ENCODE measurements at places on chromosomes 4 and X.
A peak's percentile ranks its signal among the peaks of the same experiment; 100 is the strongest.

- DNase-seq = no peak
Observed at GRCh38 chrX:30887721-30888120, 1.3 kb downstream of the TAB3 start.

DNA sequence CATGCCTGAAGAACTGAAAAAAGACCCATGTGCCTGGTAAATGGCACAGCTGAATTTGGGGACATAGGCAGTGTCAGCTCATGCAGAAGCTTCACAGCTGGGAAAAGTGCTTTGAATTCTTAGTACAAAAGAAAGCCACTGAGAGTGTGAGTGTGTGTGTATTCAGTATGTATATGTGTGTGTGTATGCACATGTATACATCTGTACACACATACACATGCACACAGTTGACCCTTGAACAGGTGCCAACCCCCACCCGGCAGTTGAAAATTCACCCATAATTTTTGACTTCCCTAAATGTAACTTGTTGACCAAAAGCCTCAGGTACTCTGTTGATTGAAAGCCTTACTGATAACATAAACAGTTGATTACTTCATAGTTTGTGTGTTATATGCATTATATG, 49.5 kb upstream of the ENPP6 start:
- no peak for DNase-seq

- no peak for DNase-seq
Observed at GRCh38 chr4:61198686-61199085, 1.4 kb upstream of the ADGRL3 start.

- no peak for DNase-seq
Observed at GRCh38 chr4:2944586-2945526, 18.4 kb downstream of the NOP14 start.

DNA sequence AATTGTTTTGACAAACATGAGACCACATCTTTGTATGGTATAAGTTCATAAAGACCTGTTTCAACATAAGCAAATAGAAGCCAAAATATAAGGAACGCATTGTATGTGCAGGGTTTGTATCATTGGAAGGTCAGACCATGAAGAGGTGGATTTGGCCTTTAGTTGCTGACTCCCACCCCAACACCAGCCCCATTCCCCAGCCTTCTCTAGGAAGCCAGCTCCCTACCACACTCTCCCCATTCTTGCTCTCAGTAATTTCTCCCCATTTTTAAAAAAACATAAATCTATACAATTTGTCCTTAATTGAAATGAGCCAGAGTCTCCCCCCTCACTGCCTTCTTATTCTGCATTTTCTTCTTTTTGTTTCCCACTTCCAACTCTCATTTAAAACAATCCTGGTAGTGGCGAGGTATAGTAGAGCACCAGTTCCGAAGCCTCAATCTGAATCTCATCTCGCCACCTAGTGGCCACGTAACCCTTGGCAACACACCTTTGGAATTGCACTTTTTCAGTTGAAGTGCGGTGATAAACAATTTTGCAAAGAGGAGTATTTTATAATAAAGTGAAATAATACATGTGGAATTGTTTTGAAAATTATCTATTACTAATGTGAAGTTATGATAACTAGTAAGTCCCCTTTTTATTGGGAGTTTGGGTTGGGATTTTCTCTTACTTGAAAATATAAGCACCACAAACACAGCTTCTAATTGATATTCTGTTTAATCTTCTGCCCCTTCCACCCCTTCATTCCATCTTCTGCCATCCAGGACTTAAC, 126.6 kb downstream of the ASB9 start:
- DNase-seq = peak; percentile 26

DNA sequence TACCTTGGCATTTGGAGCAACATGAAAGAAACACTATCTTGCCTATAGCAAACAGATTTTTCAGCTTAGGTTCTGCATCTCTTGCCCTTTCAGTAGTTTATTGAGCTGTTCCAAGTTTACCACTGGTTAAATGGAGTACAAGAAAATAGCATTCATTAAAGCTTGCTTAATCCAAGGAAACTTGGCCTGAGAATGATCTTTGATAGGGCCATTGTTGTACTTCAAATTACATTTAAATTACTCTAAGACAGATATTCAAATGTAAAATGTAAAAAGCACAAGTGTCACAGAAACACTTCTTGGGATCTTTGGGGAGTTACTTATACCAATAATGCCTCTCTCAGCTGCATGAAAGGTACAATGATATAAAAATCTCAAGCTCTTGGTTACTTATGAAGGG, 609.0 kb upstream of the HTR2C start:
- no peak for DNase-seq

DNA sequence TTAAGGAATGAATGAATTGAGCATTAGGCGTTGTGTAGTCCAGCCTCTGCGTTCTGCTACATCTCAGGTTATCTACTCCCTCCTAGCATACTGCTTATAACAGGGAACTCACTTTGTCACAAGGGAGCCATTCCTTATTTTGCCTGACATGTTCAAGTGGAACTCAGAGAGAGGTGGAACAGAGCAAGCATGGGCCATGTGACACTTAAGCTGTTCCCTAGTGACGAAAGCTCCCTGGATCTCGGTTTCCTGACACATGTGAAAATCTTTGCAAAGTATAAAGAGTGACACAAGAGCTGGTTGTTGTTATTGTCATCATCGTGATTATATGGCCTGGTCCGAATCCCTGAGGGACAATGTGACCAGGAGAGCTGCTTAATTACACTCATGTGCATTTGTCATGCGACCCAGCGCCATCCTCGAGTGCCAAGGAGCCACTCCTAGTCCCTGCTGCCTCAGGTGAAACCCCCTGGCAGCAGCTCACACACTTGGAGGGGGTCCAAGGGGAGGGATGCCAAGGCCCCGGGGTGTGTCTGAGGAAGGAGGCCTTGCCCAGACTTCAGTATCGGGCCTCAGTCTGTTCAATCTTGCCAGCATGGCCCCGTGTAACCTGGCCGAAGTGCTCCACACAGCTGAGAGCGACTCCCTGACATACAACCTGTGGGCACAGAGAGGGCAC, 98.5 kb upstream of the MAP3K15 start:
- DNase-seq = no peak

- no peak for DNase-seq
Observed at GRCh38 chrX:131405497-131405896, 116.4 kb upstream of the IGSF1 start.

DNA sequence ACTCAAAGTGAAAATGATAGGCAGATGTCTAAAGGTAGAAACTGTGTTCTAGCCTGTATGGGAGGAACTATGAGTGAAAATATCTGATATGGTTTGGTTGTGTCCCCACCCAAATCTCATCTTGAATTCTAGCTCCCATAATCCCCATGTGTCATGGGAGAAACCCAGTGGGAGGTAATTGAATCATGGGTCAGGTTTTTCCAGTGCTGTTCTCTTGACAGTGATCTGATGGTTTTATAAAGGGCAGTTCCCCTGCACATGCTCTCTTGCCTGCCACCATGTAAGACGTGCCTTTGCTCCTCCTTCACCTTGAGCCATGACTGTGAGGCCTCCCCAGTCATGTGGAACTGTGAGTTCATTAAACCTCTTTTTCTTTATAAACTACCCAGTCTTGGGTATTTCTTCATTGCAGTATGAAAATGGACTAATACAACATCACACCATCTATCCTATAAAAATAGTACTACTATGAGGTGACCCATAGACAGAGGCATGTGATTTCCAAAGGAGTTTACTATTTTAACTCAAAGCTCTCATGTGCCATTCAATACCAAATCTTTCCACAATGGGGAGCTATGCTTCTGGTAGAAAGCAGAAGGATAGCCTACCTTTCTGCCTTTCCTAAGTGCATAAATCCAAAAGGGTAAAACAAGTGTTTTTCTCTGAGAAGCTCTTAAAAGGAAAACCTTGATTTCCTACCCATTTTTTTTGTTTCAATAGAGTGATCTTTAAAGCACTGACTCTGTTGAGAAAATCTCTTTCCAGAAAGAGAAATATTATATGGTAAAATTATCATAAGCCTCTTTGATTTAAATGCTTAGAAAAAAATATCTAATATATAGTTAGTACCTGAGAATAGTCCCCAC, 38.8 kb downstream of the SEC31A start:
- DNase-seq = no peak

GRCh38 chrX:106014119-106014775, 24.3 kb downstream of the SERPINA7 start:
- DNase-seq = no peak

GRCh38 chr4:172232966-172233365, 419.8 kb downstream of the GALNTL6 start:
- DNase-seq = no peak

DNA sequence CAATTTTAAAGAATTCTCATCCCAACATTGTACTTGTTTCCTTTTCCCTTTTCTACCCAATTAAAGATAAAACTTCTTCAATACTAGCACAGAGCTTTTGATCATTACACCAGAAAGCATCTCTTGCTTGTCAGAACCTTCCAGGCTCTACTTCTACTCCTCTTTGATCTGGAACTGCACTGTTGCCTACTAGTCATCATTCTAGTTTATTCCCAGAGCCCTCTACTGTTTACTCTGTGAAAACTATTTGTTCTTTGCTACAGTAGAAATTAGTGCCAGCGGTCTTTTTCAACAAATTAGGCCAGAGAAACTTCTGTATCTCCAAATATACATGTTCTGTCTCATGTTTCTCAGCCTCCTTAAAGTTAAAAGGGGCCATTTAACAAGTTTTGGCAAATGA, 46.8 kb upstream of the TMPRSS11F start:
- DNase-seq = no peak

DNA sequence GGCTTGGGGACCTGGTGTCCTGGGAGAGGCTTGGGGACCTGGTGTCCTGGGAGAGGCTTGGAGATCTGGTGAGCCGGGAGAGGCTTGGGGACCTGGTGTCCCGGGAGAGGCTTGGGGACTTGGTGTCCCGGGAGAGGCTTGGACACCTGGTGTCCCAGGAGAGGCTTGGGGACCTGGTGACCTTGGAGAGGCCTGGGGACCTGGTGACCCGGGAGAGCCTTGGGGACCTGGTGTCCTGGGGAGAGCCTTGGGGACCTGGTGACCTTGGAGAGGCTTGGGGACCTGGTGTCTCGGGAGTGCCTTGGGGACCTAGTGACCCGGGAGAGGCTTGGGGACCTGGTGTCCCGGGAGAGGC, 12.6 kb downstream of the SHOX start:
- DNase-seq = no peak

- no peak for DNase-seq
Observed at GRCh38 chr4:145828802-145829485, 109.7 kb downstream of the ZNF827 start.

GRCh38 chr4:117545039-117545438, 459.7 kb upstream of the TRAM1L1 start:
- DNase-seq = no peak

DNA sequence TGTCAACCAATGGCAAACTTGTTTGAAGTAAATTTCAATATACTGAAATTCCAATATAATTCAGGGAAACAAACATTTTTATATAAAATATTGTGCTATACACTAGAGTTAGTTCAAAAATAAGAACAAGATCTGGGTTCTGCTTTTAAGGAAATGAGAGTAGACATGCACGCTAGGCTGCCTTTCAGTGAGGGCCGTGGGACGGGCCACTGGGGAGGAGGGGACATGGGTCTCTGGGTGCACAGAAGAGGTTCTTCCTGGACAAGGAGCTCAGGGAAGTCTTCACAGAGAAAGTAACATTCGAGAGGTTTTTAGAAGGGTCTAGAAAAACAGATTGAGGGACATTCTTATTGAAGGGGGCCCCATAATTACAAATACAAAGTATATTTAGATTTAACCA, 64.4 kb downstream of the SHROOM3 start:
- no peak for DNase-seq

DNA sequence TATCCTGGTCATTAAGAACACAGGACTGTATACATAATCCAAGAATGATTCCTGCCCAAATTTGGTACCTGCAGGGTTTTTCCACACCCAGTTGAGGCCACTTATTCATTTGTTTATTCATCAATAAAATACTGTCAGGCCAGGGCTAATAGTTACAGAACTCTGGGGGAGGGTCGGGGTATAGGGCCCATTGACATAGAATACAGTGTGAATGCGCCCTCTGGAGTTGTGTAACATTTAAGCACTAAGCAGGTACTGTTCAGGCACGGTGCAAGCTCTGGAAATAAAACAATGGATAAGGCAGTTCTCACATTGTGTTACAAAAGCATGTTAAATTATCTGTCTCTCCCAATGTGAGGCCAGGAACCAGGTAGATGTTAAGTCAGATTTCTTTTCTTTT, 30.8 kb upstream of the LRBA start:
- no peak for DNase-seq

DNA sequence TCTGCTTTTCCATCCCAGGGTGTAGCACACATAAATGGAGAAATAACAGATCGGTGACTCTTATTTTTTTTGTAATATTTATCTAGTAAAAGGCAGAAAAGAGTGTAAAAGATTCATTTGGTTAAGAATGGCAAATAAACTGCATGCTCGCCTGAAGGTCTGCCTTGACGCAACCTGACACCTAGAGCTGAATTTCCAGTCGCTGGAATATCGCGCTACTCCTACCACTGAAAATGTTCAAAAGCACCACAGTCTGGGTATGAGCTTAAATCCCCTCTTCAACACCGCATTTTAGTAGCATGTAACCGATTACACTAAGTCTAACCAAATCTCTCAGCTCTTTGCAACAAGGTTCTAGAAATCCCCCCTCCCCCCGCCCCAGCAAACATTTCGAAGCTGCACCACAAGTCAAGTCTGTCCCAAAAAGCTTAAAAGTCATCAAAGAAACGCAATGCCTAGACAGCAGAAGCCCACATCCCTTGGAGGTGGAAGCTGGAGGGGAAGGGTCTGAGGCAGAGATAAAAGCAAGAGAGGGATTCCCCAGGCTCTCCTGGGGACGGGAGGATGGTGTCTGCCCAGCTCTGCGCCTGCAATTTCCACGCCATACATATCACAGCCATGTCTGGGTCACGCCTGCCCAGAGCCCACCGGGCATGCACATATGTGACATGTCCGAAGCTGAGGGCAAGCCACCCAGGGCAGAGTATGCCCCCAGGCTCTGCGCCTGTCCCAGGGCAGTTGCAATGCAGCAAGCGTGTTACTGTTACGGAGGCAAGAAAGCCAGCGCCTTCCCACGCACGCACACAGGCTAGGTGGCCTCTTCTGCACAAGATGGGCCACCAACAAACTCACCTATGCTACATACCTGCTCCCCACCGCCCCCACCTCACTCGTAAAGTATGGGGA, 1.4 kb downstream of the FGF13 start:
- no peak for DNase-seq

DNA sequence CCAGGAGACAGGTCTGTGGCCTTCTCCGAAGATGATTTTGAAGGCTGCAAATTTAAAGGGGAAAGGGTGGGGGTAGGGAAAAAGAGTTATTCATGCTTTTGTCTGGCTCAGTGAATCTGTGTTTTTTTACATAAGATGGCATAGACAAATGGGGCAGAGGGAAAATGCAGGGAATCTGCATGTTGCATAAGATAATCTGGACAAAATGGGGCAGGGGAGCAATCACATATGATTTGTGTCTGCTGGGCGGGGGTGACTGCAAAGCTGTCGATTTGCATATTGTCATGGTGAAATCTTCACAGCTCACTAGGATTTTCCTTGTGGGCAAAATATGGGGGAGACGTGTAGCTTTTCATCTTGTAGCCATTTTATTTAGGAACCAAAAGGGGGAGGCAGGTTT, 29.4 kb upstream of the GYG2 start:
- no peak for DNase-seq

- DNase-seq = no peak
Observed at GRCh38 chr4:54098375-54098774, 1.6 kb upstream of the GSX2 start.

GRCh38 chr4:120055162-120055561, 11.5 kb downstream of the MAD2L1 start:
- DNase-seq = no peak

- DNase-seq = peak; percentile 55
Observed at GRCh38 chr4:140151699-140152012, 2.3 kb downstream of the MAML3 start.

GRCh38 chr4:25991340-25991739, 77.3 kb downstream of the SMIM20 start:
- no peak for DNase-seq
